ENCODE measurements at places on chromosomes 7 and 10. TPM values are rescaled to one million over a fixed set of nuclear protein-coding genes. Genes with fewer than 3 reads are reported as not detected.

AOAH gene
- 0.38 TPM for polyA plus RNA-seq

ZNF3 gene
- 26.4 TPM for polyA plus RNA-seq

STEAP1B gene
- polyA plus RNA-seq = 0.24 TPM

NRCAM gene
- 0.55 TPM for polyA plus RNA-seq

MYL10 gene
- 0.23 TPM for polyA plus RNA-seq
